ENCODE measurements at places on chromosomes 13 and 19.

GRCh38 chr13:44801990-44802389 lies 187.3 kb downstream of the NUFIP1 start:
- peak; percentile 84 for DNase-seq

GRCh38 chr13:64333888-64334287 lies 2896.2 kb downstream of the PCDH9 start:
- DNase-seq, result no peak

DNA sequence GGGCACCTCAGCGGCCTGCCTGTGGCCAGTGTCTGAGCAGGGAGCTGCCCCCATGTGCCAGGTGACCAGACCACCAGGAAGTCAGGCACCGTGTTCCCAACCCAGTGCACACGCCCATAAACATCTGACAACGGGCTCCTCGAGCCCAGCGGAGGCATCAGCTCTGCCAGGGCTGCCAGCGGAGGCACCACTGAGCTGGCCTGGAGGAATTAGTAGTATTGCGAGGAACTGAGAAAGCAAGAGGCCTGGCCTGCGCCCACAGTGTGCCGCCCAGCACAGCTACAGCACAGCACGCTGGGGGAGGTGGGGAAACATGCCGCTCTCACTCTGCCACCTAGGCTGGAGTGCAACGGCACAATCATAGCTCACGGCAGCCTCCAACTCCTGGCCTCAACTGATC lies 44.6 kb downstream of the ANKRD27 start:
- no peak for DNase-seq

DNA sequence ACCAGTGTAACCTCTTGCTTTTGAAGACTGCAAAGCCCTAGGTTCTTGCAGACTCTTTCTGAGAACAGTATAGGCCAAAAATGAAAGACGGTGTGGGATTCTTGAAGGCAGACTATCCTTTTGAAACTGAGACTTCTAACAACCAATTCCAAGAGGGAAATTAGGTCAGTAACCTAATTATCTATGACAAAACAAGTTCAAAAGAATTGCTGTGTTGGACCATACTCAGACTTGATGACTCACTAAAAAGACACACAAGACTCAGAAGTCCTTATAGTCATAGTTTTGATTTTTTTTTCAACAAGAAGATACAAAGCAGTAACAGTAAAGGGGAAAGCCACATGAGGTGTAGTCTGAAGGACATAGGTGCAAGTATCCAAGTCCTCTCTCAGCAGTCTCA lies 624.0 kb upstream of the GPC6 start:
- DNase-seq, result peak; percentile 31

DNA sequence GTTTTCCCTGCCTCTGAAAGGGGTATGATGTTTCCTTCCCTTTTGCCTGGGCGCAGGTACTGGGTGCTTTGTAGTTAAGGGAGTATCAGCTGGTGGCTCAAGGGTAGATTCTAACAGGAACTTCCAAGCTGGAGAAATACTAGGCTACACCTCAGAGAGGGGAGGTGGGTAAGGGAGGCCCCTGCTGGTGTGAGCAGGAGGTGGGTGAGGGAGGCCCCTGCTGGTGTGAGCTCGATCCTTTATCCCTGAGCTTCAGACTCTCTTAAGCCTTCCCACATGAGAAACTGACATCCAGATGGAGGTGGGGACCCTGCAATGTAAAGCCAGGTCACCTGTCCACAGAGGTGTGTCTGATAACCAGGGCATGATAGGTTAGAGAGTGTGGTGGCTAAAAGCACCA lies 32.1 kb downstream of the CYP2B6 start:
- no peak for DNase-seq

- DNase-seq, result no peak
Measured at GRCh38 chr13:75021151-75021550, 460.8 kb downstream of the TBC1D4 start.

- peak; percentile 83 for DNase-seq
Measured at GRCh38 chr19:6125571-6125989, 9.9 kb upstream of the ACSBG2 start.

DNA sequence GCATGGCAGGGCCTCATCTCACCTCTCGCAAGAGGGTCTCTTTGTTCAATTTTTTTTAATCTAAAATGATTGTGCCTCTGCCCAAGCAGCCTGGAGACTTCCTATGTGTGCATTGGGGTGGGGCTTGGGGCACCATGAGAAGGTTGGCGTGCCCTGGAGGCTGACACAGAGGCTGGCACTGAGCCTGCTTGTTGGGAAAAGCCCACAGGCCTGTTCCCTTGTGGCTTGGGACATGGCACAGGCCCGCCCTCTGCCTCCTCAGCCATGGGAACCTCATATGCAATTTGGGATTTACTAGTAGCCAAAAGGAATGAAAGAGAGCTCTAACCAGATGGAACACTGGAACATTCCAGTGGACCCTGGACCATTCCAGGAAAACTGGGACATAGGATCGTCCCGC lies 8.0 kb downstream of the FXYD3 start:
- DNase-seq, result no peak

DNA sequence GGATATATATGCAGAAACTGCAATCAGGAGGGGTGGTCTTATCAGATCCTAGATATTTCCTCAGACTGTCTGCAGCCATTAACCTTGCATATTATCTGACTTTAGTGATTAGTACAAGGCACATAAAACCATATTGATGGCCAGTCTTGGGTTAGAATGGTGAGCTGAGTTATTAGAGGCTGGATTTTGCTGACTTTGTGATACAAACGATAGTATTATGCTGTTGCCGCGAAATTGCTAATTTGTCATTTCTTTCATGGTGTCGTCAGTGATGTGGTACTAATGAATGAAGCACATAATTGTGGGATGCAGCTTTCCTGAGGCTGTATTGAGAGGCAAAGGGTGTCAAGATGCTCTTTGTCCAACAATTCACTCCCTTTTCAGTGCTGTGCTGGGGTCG lies 172.5 kb downstream of the TEX29 start:
- no peak for DNase-seq

- no peak for DNase-seq
Measured at GRCh38 chr13:80314711-80315653, 25.9 kb downstream of the SPRY2 start.

DNA sequence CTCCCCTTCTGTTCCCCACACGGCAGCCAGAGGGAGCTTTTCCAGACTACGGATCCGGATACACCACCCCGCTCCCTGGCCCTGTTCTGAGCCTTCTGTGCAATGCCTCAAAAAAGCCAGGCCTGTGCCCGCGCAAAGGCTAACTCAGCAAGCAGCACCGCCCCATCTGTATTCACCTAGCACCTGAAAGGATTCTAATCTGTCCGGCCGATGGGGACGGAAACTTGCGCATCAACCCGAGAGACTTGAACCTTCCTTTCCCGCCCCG lies 589 bp downstream of the ZBTB45 start:
- DNase-seq, result peak; percentile 75

- DNase-seq, result peak; percentile 34
Measured at GRCh38 chr19:13718733-13719132, 45.6 kb upstream of the MRI1 start.

DNA sequence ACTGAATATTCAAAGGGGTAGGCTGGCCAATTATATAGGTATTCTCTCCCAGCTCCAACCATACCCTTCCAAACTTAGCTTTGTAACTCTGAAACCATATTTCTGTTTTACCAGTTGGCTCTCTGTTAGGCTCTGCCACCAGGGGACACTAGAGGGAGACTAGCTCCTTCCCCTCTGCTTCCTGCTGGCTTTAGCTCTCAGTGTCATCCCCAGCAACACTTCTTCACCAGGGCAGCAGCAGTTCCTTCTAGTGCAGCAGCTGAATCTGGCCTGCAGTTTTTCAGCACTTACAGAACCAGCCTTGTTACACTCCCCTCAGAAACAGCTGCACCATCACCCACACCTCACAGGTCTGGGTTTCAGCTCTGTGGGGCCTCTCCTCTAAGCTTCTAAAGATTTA lies 51.0 kb upstream of the DOCK9 start:
- no peak for DNase-seq

DNA sequence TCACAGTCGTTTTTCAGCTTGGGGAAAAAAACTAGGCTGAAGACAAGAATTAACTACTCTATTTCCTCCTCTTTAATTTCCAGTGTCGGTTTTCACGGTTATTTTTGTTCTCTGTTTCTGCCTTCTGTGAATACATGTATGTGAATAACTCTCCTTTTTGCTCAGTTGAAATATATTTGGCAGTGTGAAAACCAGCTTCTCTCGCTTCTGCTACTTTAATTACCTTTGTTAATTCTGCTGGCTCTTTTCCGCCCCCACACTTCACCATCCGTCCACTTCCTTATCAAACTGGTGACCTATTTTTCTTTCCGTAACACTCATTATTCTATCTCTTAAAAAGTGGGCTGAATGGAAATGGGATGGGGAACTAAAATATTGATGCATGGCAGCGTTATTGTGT lies 126.4 kb downstream of the POU4F1 start:
- no peak for DNase-seq

DNA sequence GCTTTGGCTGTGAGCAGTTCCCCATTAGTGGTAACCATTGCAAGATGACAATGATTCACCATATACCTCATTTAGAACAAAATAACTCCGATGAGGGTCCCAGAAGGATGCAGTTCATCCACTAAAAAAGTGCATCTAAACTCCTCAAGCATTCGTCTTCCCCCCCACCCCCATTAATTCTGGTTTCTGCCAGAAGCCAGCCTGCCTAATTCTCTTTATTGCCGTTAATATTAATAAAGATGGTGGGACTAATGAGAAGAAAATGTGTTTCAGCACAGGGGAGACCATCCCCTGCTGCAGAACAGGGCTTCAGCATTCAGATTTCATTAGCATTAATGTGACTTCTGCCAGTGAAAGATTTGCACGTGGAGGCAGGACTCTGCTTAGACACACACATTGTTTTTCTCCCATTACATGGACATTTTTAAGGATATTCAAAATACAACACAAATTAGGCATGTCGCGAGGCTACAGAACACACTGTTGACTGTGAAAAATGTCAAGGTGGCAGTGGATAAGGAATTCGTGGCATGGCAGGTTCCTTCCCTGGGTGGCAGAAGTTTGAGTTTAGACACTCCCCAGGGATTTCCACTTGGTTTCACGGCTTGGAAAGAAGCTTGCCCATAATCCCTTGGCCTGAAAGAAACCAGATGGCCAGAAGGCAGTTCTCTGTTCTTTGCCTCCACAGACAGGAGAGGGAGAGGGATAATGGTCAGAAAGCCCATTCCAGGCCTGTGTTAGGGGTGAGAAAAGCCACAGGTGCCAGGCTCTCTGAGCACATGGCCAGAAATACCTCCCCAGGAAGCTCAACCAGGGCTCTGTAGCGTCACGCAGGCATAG lies 236.5 kb downstream of the FOXO1 start:
- DNase-seq, result no peak

DNA sequence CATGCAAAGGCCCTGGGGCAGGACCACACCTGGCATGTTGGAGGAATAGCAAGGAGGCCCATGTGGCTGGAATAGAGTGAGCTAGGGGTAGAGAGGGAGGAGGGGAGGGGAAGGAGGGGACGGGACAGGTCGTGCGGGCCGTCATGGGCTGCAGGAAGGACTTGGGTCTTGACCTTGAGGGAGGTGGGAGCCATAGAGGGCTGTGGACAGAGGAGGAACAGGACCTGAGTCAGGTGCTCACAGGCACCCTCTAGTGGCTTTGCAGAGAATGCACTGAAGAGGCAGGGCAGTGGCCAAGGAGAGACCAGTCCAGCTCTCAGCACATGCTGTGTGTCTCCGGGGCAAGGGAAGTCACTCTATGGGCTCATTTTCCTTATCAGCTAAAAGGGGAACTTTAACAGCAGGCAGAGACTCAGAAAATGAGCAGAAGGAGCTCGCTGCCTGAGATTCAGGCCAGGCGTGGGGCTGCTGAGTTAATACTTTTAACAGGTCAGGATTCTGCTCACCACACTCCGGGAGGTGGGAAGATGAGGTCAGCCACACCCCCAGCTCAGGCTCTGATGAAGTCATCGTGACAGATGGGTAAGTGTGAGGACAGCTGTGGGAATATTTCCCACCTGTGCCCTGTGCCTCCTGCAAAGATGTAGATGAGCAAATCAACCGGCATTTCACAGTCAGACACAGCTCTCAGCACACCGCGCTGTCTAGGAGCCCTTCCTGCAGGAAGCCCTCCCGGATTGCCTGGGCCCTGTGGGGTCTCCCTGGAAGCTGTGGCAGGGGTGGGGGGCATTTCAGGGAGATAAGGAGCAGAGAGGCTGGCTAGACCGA lies 6.0 kb upstream of the TNFAIP8L1 start:
- DNase-seq, result peak; percentile 84

GRCh38 chr13:106597186-106597585 lies 29.2 kb upstream of the ARGLU1 start:
- peak; percentile 30 for DNase-seq

- no peak for DNase-seq
Measured at GRCh38 chr13:77274126-77274525, 52.8 kb downstream of the MYCBP2 start.

DNA sequence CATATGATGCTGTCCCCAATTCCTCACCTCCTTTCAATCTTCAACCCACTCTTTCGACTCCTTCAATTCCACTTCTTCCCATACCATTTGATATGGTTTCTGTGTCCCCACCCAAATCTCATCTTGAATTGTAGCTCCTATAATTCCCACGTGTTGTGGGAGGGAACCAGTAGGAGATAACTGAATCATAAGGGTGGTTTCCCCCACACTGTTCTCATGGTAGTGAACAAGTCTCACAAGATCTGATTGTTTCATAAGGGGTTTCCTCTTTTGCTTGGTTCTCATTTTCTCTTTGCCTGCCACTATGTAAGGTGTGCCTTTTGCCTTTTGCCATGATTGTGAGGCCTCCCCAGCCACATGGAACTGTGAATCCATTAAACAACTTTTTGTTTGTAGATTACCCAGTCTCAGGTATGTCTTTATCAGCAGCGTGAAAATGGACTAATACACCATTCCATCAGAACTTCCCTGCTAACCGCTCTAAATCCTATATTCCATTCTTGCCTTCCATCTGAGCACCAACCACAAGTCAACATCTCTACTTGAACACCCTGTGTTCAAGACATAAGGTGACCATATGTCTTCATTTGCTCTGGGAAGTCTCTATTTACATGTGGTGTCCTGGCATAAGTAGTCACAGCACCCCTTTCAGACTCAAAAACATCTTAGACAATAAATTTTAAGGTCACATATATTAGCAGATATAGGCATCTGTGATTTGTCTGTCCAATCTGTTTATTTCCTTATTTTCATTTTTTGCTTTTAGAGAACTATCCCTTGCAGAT lies 122.9 kb downstream of the TSHZ3 start:
- no peak for DNase-seq

GRCh38 chr19:32976223-32976805 lies 4.3 kb downstream of the FAAP24 start:
- peak; percentile 81 for DNase-seq

GRCh38 chr19:7119582-7119981 lies 50.1 kb downstream of the ZNF557 start:
- no peak for DNase-seq

DNA sequence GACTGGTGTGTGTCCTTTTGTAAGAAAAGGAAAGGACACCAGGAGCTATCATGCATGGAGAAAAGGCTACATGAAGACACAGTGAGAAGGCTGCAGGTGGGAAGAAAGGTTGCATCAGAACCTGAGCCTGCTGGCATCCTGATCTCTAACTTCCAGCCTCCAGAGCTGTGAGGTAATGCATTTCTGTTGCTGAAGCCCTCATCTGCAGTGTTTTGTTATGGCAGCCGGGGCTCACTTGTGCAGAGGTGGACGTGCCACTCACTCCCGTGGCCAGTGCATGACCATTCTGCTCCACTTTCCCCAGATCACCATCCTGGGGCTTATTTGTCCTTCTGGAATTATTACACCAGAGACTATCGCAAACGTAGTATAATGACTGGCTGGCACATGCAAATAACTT lies 155.3 kb downstream of the IRS2 start:
- no peak for DNase-seq

GRCh38 chr13:96273196-96273595 lies 183.3 kb downstream of the HS6ST3 start:
- DNase-seq, result no peak
